Caco-2 (cell line): ENCODE measurements at places on chromosomes 6 and 20.

- no peak for DNase-seq
These were observed 62.3 kb upstream of the TRAF3IP2 start for GRCh38 chr6:111667931-111668330.

DNA sequence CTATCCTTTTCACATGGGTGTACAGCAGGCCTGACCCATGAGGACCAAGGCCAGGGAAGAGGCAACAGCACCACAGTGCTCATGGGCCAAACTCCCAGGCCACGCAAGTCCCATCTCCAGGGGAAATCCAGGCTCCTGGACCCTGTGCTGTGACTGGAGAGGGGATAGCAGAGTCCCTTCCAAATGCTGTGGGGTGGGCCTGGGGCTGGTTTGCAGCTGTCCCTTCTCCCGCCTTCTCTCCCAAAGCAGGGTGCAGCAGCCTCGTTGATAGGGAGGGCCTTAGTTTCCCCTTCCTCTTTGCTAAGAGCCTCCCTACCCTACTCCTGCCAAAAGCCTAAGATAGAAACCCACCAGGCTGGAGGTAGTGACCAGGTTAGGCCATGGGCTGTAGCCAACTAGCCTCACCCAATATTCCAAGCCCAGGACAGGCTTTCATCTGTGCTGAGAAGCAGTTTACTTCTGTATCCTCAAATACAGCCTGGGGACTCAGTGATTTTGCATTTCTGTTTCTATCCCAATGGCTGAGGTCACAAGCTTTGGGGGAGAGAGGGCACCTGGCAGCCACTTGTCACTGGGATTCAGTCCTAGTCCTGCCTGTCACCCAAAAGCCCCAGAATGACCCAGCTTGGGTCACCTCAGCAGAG lies 1.4 kb downstream of the CTSZ start:
- peak; percentile 37 for DNase-seq

GRCh38 chr20:37408302-37409193 lies 62.6 kb downstream of the SRC start:
- no peak for DNase-seq

DNA sequence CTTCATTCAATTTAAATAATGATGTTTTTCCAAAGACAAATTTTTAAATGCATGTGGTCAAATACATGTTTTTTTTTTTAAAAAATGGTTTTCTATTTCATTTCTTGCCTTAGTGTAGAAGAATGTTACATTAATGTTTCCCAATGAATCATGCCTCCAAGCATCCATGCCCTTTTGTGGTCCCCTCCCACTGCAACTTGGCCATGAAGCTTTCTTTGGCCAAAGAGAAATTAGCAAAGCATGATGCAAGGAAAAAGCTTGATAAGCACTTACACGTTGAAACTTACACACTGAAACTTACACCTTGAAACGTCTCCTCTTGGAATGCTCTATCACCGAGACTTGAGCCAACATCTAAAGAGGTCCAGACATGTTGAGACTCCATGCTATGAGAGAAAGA lies 93.0 kb upstream of the ELOVL5 start:
- DNase-seq, result no peak

DNA sequence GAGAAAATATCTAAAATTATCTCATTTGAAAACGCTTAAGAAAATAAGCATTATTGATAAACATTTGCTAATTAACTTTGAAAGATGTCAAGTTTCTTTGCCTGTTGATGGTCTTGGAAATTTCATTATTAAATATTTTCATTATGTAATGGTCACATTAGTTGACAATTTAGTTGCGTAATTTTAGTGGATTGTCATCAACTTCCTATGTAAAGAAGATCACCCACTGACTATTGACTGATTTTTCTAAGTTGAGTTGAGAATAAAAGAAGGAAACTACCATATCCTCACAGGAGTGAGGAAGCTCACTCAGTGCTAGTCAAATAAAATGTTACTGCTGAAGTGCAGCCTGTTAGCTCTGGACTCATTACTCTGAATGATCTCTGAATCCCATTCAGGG lies 79.9 kb upstream of the LY86 start:
- DNase-seq, result no peak

- DNase-seq, result no peak
These were observed 132.5 kb downstream of the ZFAND3 start for GRCh38 chr6:37952027-37952426.

- DNase-seq, result peak; percentile 15
These were observed 29.9 kb downstream of the FRK start for GRCh38 chr6:116030770-116031169.
